Endothelial cell (in vitro differentiated cells): ENCODE measurements at places on chromosomes 3 and 15.

GRCh38 chr3:122024800-122025199, 2.8 kb upstream of the ILDR1 start:
- no peak for DNase-seq

DNA sequence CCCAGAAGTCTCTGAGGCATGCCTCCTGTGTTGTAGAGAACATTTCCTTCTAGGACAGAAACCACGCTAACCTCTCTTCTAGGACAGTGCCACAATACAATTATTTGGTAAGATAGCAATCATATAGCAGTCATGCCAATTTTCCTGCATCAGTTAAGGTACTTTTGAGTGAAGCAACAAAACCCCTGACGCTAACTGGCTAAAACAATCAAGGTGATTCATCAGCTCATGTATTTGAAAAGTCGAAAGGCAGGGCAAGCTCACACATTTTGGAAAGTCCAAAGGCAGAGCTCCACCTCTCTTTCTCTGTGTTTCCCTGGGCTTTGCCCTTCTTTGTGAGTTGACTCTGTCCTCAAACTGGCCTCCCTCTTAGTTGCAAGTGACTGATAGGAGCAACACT, 10.1 kb downstream of the TERC start:
- no peak for DNase-seq

DNA sequence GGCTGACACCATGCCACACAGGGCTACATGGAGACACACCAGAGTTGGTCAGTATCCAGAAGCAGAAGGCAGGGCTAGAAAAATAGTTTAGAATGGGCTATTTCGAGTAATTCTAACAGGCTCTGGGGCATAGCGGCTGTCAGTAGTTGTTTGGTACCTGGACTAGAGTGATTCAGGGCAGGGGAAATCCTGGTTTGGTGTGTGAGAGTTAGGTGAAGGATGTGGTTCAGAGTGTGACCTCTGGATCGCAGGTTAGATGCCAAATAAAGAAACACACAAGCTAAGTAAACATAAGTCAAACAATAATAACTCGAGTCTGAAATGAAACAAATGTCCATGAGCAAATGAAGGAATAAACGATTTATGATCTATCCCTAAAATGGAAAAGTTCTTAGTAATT, 31.5 kb downstream of the CNTN3 start:
- DNase-seq = no peak

GRCh38 chr15:42804739-42805138, 67.8 kb upstream of the CDAN1 start:
- no peak for DNase-seq

DNA sequence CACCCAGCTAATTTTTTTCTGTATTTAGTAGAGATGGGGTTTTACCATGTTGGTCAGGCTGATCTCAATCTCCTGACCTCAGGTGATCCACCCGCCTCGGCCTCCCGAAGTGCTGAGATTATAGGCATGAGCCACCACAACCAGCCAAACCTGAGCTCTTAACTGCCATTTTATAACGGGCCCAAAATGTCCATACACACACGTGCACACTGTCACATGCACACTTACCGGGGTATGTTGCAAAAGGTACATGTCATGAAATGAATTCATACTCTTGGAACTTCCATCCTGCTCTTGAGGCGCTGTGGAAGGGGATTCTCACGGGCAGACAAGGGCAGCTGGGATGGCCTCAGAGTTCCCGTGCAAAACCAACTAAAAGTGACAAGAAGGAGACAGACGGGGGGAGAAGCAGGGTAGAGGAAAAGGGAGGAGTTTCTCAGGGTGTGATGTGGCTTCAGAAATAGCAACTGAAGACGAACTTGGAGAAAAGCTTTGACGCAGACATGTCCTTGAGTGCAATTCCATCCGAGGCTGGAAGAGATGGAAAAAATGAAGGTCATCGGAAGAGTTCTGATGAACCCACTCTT, 110.9 kb downstream of the BDH1 start:
- no peak for DNase-seq

DNA sequence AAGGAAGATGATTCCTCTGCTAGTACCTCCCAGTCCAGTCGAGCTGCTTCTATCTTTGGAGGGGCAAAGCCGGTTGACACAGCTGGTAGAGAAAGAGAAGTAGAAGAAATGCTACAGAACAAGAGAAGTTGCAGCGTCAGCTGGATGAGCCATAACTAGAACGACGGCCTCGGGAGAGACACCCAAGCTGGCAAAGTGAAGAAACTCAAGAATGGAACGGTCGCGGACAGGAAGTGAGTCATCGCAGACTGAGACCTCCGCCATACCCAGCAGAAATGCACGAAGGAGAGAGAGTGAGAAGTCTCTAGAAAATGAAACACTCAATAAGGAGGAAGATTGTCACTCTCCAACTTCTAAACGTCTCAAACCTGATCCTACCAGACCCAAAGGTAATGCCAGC, 19.0 kb upstream of the PARP14 start:
- no peak for DNase-seq

DNA sequence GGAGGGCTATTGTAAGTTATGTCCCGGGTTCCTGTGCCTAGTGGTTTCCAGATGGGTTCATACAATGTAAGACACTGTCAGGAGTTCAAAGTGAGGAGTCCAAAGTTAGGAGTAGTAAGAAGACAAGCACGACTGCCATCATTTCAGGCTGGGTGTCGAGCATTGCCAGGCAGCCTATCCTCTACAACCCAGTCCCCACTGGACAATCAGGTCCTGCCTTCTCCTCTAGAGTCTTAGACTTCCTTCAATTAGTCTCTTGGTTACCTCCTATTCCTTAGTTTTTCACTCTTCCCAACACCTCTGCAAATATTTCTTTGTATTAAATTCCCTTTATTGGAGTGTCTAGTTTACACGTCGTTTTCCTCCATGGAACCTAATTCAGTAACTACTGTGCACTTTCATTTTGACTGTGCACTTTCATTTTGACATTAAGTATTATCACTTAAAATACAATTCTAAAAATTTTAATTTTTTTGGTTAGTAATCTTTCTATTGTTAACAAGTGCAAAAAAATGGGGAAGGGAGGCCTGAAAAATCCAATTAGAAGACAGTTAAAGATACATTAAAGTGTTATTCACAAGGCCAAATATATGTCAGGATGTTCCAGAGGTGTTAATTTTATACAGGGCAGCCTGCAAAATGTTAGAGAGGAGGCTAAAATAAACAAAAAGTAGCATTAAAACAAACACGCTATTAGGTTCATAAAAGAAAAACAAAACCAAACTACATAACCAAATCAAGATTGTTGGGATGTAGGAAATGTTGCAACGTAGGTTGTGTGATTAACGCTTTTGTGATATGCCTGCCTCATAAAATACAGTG, 155.3 kb downstream of the TBL1XR1 start:
- no peak for DNase-seq
